Common myeloid progenitor, CD34-positive (primary cell): ENCODE measurements at places on chromosomes 7 and 10.
A peak's percentile ranks its signal among the peaks of the same experiment; 100 is the strongest.

DNA sequence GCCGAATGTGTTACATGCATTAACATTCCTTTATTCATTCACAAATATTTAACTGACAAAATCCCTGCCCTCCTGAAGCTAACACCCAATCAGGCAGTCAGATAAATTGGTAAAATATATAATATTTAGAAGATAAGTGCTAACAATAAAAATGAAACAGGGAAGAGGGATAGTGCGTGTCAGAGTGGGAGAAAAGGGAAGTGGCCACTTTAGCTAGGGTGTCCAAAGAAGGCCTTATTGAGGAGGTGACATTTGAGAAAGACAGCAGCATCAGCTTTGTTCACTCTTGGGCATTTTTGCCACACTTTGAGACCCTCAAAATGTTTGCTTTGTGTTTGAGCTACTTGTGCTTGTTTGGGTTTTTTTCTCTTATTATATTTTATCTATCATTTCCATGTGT lies 317.8 kb downstream of the SNX13 start:
- no peak for DNase-seq

DNA sequence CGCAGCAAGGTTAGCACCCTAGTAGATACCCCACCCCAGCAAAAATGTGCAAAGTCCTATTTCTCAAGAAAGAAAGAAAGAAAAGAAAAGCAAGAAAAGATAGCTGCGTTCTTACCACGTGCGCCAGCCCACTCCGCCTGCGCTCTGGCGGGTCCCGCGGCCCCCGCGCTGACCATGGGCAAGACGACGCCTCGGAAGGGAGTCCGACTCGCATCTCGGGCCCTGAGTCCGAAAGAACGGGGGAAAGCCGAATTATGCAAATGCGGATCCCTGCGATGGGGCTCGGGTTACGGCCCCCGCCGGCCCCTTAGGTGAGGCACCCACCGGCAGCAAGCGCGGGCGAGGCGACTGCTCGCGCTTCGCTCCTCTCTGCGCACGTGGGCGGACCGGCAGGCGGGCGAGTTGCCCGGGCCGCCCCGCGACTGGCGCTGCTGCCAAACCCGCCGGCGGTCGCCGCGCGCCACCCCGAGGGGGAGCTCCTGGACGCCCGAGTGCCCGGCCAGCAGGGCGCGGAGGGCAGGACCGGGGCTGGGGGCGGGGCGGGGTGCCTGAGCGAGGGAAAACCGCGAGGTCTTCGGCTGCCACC lies 2.4 kb upstream of the EGR2 start:
- DNase-seq = peak; percentile 49

GRCh38 chr10:73759512-73760115 lies 15.4 kb downstream of the SEC24C start:
- DNase-seq = no peak

- DNase-seq = peak; percentile 15
These were observed 32.3 kb upstream of the IL6 start for GRCh38 chr7:22694597-22695207.

DNA sequence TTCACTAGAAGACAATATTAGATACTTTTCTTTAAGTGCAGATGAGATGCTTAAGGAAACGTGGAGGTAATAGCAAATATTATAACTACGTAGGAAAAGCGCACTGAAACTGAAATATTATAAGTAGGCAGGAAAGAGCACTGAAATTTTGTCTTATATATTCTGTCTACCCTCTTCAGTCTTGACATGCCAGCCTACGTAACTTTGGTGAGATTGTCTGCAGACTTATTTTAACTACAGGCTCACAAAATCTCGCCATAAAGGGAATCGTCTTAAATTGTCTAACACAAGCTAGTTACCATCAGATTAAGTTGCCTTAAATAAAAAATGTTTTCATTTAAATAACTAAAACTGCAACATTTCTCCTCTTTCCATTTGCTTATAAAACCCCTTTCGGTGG lies 280.1 kb upstream of the PTER start:
- DNase-seq = no peak

DNA sequence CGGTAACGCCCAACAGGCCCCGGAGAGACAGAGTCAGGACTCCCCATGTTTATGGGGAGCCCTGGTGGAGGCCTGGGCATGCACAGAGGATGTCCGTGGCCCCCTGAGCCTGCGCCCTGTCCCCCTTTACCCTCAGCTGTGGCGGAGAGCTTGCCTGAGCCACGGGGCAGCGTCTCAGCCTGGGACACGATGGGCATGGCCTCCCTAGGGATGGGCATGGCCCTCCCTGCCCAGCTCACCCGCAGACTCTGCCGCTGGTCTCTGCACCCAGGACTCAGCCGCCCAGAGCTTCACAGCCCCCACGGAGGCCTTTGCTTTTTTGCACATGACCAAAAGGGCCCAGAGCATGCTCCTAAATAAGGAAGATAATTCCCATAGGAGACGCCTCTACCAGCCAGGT lies 394.2 kb downstream of the PTPRN2 start:
- DNase-seq = no peak

- no peak for DNase-seq
These were observed 22.2 kb upstream of the SH2B2 start for GRCh38 chr7:102264367-102264891.

GRCh38 chr7:158539711-158540146 lies 47.9 kb downstream of the PTPRN2 start:
- no peak for DNase-seq

- no peak for DNase-seq
These were observed 33.9 kb downstream of the CCM2 start for GRCh38 chr7:45033931-45034290.

- DNase-seq = no peak
These were observed 7.4 kb upstream of the LRRC18 start for GRCh38 chr10:48946891-48947500.

DNA sequence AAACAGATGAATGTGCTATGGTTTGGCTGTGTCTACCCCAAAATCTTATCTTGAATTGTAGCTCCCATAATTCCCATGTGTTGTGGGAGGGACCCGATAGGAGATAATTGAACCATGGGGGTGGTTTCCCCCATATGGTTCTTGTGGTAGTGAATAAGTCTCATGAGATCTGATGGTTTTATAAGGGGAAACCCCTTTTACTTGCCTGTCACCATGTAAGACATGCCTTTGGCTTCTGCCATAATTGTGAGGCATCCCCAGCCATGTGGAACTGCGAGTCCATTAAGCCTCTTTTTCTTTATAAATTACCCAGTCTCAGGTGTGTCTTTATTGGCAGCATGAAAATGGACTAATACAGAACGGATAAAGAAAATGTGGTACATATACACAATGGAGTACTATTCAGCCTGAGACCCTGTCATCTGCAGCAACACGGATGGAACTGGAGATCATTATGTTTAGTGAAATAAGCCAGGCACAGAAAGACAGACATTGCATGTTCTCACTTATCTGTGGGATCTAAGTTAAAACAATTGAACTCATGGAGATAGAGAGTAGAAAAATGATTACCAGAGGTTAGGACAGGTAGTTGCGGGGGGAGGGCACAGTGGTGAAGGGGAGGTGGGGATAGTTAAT lies 587.6 kb upstream of the NRP1 start:
- DNase-seq = no peak

GRCh38 chr10:50506861-50507573 lies 116.7 kb downstream of the SGMS1 start:
- DNase-seq = no peak

DNA sequence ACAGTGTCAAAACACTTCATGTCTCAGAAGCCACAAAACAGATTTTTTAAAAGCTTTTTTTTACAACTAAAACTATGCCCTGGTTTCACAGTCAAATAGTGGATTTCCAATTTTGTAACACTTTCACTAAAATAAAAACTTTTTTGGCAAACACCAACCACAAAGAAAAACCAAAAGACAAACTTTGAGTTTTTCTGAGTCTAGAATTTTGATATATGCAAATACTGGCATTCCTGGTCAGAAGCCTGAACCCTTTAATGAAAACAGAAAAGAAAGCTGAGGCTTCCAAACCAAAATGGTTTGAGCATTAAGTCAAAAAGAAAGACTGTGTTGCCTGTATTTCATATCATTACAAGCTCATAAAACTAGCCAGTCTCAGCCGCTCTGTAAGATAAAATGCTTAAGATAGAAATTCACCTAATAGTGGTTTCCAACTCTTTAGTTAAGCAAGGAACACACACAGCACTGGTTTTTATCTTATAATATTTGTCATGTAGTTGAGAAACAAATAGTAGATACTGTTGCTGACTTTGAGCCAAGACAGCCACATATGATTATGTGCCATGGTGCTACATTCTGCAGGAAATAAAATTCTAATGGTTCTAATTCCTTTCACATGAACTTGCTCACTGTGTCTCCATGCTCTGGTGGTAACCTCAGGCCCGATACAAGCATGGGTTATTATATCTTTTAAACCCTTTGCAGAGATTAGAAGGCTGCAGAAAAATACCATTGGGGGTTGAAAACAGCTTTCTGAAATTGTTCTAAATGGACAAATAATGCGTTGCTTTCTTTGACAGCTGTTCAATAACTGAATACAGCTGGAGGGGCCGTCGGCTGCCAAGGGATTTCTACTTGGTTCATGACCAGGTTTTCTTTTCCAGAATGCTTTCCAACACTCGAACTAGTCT lies 49.4 kb downstream of the FAM171A1 start:
- no peak for DNase-seq

DNA sequence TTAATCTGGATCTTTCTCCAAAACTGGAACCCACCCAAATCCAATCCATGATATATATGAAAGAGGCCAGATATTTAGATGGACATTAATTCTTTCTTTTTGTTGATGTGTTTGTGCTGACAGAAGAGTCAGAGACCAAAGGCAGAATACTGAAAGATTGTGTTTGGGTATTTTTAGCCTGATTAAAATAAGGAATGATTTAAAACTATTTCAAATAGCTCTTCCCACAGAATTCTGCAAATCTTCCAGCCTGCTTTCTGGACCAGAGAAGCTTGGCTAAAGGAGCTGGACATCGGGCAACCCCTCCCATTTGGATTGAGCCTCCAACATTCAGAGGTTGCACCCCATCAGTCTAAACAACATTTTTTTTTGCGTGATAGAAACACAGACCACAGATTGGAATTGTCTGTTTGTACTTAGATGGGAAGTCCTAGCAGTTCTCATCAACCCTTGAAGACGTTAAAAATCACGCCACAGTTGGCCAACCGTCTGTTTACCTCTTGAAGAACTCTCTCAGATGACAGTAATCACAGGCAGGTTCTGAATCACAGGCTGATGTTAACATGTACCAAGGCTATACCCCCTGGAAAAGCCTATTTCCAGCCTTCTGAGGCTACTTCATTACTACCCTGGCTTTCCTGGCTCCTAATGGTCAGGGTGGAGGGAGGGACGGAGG lies 155.2 kb upstream of the NRP1 start:
- DNase-seq = no peak

DNA sequence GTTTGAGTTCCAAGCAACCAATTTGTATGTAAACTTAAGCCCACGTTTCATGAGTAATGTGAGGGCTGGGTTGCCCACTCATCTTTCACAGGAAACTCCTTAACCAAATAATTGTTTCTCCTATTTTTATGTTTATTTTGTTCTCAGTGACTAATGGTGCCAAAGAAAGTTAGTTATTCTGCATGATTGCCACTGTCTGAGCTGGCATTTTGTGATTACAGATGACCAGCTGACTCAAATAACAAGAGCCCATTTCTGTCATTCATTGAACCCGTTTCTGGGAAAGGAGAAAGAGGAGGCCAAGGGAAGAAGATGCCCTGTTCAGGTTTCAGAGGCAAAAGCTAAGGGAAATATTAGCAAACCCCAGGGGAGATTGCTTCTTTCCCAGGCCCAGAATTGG lies 186.9 kb upstream of the MYO3A start:
- DNase-seq = no peak

- DNase-seq = no peak
These were observed 32.6 kb upstream of the ORC5 start for GRCh38 chr7:104240401-104240800.

- no peak for DNase-seq
These were observed 6.3 kb downstream of the GHRHR start for GRCh38 chr7:30970074-30970473.

DNA sequence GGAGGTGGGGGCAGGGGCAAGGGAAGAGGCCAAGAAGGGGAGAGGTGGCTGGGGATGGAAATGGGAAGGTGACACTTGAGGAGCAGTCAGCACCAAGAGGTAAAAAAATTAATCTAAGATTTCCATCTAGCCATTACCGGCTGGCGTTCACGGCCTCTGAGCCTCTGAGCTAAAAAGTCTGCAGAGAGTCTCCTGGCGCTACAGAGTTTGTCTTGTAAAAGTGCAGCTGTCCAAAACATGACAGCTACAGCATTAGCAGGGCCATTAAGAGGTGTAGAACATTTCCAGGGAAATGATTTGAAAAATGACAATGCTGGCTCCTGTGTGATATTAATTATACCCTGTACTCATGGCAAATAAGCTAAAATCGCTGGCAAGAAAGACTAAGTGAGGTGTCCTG lies 167.6 kb downstream of the LRMDA start:
- no peak for DNase-seq

GRCh38 chr10:102394079-102394800 lies 1.3 kb upstream of the NFKB2 start:
- DNase-seq = peak; percentile 98

- no peak for DNase-seq
These were observed 7.7 kb upstream of the OPN1SW start for GRCh38 chr7:128783143-128783861.

DNA sequence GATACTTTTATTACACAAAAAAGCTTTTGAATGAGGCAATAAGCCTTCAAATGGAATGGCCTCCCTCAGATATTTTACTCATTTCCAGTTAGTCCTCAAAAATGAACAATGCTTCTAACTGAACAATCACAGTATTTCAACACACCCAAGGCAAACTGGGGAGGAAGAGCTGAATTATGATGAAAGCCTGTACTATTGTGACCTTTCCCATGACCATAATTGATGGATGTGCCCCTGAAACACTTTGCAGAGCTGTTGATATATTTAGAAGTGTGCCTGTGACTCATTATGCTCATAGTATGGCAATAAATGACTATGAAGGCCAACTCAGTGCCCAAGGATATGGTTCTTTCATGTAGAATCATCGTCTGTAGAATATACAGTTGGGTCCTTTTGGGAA lies 248.1 kb downstream of the AHR start:
- no peak for DNase-seq

- no peak for DNase-seq
These were observed 152.6 kb upstream of the RNF32 start for GRCh38 chr7:156487811-156488533.

DNA sequence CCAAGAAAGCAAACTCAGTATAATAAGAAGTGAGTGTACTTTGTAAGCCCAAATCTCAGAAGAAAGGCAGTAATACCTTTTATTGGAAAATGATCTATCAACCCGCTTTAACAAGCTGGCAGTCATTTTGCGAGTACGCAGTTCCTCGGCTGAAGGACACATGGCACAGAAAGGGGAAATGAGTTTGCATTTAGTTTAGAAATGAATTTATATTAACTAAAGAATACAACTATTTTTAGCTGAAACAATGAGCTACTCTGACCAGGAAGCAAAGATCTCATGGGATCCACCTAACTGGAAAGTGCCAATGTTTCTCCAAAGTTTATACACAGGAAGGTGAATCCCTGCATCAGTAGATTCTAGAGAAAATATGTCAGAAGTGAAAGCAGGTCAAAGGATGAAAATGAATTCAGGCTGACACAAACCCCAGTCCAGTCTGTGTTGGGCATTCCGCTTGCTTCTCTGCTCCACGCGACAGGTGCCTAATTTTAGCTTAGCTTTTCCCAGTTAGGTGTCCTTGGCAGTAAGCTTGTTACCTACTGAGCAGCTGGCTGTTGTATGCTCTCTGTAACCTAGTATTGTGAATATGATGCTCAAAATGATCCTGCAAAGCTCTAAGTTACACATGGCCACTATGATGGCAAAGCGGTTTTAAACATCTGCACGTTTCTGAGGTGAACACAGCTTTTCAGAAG lies 112.8 kb downstream of the LARP4B start:
- DNase-seq = no peak
